ENCODE measurements at places on chromosomes 16 and 17.

DNA sequence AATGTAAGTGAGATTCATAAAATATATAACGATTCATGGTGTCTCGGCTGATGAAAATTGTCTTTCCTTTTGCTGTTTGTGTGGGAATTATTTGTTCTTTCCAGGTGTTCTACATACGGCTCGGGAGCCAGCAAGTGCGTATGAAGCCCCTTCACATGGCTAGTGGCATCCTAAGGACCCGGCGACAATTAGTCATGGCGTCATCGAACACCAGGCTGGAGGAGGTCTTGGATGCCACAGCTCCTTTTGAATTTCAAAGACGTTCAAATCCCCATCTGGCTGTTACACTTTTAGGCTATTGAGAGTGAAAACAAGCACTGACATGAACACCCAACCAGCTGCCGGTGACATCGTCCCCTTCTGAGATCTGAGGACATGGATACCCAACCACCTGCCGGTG lies 397.7 kb upstream of the TNRC6C start:
- no peak for DNase-seq

DNA sequence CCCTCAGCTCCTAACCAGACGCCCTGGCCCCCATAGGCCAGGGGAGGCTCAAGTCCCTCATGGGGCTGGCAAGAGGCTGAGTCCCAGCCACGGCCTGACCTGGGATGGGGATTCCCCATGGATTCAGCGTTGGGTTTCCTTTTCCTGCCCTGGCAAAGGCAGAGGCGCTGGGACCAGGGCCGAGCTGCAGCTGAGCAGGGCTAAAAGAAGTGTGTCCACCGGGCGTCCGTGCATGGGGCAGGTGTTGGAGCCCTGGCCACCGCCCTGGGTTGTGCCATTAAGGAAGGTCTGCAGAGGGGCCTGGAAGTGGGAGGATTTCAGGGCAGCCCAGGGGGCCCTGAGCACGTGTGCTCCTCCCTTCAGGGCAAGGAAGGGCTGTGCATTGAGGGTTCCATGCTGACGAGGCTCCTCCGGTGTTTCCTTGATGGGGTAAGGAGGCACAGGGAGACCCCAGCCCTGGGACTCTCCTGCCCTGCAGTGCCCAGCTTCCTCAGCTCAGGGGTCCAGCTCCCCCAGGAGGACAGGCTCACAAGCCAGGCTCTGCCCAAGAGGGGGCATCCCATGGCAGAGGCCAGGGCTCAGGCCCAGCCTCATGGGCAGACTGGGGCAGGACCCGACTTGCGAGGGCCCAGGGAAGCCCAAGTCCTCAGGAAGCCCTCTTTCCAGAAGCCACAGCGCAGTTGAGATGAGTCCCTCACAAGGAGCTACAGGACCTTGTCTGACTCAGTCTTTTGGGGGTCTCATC lies 10.1 kb downstream of the TBC1D26 start:
- DNase-seq: no peak

GRCh38 chr17:81713556-81714411 lies 1.7 kb downstream of the SLC25A10 start:
- no peak for DNase-seq

DNA sequence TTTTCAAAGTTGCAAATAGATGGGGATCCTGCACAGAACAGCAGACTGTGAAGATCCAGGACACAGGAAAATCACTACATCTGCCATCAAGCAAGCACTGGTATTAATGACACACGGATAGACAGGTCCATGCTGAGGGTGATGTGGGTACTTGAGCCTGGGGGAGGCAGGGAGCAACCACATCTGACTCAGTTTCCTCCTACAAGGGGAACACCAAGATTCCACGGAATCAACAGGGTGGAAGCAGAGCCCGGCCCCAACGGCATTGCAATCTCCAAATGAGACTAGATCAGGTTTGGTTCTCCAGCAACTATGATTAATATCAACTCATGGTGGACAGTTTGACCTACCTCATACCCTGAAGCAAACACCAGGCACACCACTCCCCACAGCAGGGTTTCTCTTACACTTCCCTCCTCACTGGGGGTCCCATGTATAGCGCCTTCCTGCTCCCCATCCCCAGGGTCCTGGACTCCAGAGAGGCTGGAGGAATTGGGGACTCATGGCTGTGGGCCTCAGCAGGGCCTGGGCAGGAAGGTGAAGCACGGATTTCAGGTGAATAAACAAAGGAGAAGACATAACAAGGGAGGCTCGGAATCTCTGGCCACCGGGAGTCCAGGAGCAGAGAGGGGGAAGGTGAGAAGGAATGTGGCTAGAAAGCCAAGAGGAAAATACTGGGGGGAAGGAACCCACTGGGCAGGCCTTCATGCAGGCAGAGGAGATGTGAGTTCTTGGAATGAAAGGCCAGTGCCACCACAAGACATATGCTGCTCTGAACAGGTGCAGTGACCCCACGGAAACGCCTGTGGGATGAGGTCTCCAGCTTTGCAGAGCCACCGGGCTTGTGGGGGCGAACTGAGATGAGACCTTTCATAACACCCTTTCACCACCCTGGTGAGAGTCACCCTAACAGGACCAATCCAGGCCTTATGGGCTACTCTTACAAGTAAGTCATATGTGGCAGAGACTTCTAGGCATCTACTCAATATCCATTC lies 29.5 kb upstream of the PIK3R6 start:
- DNase-seq: no peak

DNA sequence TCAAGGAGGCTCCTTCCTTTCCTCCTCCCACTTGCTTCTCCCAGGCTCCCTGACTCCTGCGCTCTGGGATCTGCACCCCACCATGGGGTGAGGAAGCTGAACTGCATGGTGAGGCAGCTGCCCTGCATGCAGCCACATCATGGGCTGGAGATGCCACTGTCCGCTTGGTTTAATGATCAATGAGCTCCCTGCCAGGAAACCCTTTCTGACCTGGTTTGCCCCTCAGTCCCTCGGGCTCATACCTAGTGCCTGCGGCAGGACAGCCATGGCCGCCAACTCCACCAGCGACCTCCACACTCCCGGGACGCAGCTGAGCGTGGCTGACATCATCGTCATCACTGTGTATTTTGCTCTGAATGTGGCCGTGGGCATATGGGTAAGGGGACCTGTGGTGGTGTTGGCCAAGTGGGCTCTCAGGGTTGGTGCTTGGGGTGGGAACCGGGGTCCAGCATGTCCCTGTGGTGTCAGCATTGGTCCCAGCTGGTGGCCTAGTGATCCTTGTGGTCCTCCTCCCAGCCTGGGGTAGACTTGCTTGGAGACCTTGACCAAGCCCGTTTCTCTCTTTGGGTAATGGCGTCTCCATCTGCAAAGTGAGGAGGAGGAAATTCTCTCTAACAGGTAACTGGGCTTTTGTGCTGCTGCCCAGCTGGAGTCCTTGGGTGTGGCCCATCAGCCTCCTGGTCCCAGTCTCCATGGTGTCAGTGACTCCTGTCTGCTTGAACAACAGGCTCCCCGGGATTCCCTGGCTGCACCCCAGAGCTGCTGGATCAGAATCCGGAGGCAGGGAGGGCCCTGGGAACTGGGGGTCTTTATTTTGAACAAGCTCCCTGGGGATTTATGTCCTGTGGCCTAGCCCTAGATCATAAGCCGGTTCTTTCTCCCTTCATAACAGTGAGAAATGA lies at the start of gene SLC5A10:
SLC5A10 (plus strand) TSS at position 225 of the 902 bp plus-strand sequence; CDS start at position 266, 41 bp downstream.
- no peak for DNase-seq
